ENCODE measurements at places on chromosomes 6 and 20.

DNA sequence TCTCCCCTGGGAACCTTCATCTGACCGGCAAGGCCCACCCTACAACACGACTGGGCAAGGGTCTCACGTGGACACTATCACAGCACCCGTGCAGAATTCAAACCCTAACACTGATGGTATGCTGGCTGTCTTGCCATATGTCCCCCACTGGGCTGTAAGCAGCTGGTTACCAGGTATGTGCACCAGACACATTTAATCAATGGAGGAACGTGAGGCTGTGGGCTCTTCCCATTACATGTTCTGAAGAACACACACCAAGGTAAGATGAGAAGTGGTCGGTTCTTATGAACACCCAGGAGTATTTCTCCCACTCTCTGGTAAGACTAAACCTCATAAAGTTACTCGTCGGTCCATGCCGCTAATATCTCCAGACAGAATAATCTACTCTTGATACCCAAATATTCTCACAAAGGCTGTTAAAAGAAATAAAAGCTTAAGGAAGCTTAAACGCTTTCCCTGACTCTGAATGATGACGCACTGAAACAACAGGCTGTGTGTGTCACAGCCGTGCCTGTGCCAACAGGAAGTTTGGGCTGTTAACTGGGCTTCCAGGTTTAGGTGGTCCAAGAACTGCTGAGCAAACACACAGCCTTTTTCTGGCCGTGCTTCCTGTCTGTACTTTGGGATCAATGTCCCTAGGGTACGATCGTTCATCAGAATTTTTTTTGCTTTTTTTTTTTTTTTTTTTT is 75.3 kb downstream of the SLC23A2 start:
- peak; percentile 87 for DNase-seq

GRCh38 chr6:134482593-134483270 is 164.8 kb upstream of the SGK1 start:
- DNase-seq: peak; percentile 41

GRCh38 chr20:24651171-24651975 is 181.9 kb downstream of the SYNDIG1 start:
- peak; percentile 82 for DNase-seq

DNA sequence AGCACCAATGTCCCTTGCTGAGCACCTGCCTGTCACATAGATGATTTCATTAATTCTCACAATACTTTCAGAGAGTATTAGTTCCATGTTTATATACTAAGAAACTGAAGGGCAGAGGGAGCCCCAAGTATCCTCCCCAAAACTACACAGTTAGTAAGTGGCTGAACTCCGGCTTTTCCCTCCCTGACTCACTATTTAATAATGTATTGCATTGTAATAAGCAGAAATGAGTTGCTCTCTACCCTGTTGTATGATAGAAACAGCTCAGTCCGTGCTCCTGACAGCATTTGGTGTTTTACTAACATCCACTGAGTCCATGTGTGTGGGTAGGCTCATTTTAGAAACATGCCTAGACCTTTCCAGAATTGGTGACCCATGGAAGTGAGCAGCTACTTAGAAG is 76.8 kb downstream of the OLIG3 start:
- no peak for DNase-seq

- DNase-seq: no peak
Measured at GRCh38 chr6:35967076-35967774, 46.3 kb upstream of the SRPK1 start.

DNA sequence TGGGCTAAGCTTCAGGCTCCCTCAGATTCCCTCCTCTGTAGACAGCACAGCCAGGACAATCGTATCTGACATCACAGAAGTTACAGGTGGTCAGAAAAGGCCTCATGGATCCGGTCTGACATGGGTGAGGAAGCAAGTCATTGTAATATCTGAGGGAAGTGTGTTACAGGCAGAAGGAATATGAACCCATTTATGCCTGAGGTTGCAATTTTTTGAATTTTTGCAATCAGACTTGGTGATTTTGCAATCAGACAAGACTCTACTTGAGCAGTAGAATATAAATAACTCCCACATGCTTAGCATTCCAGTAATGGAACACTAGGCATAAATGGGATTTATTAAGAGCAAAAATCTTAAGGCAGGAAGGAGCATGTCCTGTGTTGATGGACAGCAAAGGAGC is 52.1 kb downstream of the CBLN4 start:
- DNase-seq: no peak

GRCh38 chr6:100161782-100162365 is 167.9 kb upstream of the MCHR2 start:
- no peak for DNase-seq

GRCh38 chr6:25290306-25291060 is 11.3 kb downstream of the CARMIL1 start:
- no peak for DNase-seq

GRCh38 chr6:5605937-5606336 is 344.6 kb downstream of the FARS2 start:
- no peak for DNase-seq

- no peak for DNase-seq
Measured at GRCh38 chr20:37954626-37955025, 51.7 kb downstream of the VSTM2L start.

DNA sequence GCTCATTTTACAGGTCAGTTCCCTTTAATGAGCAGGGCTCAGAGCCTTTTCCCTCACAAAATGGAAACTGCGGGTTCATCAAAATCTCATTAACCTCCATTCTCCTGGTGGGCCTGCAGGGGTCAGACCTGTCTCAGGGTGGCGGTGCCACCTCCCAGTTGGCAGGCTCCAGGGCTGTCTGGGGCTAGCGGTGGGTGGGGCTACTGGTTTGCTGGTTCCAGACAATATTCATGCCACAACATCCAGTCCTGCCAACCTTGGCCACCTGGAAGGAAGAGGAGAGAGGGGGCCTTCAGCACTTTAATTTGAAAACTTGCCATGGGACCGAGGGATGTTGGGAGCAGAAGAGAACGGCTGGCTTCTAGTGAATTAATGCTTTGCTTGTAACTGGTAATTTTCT is 41.9 kb upstream of the CTNNBL1 start:
- no peak for DNase-seq

DNA sequence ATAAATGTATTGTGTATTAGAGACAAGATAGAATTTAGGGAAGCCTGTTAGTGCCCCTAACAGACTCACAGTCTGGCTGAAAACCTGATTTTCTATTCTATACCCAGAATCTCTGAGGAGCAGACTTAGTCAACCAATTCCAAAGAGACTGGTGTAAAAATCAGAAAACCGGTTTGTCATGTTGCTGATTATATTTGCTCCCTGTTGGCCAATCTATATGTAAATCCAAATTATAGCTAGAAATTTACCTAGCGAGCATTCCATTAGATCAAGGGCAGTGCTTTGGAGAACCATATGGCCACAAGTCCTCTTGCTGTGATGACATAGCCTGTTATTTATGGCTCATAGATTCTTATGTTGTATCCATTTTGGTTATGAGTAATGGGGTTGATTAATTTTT is 4.8 kb downstream of the NFYA start:
- no peak for DNase-seq

DNA sequence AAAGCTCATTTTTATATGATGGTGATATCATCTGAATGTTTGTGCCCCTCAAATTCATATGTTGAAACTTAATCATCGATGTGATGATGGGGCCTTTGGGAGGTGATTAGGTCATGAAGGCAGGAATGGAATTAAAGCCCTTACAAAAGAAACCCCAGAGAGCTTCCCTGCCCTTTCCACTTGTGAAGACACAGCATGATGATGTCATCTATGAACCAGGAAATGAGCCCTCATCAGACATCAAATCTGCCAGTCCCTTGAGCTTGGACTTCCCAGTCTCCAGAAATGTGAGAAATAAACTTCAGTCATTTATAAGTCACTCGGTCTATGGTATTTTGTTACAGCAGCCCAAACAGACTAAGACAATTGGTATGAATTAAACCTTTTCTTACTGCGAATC is 153.1 kb downstream of the MYB start:
- peak; percentile 62 for DNase-seq

GRCh38 chr6:131164506-131164905 is 29.2 kb downstream of the AKAP7 start:
- DNase-seq: peak; percentile 17

DNA sequence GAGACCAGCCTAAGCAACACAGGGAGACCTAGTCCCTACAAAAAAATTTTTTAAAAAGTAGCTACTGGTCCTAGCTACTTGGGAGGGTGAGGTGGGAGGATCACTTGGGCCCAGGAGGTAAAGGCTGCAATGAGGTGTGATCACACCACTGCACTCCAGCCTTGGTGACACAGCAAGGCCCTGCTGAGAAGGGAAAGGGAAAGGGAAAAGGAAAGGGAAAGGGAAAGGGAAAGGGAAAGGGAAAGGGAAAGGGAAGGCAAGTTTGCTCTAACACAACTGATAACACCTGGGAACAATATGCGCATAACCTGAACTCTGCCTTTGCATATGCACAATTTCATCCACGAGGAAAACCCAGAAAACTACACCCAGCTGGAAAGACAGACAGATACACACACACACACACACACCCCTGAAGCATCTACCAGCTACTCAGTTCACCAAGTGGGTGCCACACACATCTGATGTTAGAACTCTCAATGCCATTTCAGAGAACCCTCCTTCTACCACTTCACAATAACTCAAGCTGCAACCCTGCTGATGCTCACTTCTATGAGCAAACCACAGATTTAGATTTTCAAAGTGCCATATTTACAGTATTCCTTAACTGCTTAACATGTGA is 19.1 kb downstream of the B4GALT5 start:
- no peak for DNase-seq

DNA sequence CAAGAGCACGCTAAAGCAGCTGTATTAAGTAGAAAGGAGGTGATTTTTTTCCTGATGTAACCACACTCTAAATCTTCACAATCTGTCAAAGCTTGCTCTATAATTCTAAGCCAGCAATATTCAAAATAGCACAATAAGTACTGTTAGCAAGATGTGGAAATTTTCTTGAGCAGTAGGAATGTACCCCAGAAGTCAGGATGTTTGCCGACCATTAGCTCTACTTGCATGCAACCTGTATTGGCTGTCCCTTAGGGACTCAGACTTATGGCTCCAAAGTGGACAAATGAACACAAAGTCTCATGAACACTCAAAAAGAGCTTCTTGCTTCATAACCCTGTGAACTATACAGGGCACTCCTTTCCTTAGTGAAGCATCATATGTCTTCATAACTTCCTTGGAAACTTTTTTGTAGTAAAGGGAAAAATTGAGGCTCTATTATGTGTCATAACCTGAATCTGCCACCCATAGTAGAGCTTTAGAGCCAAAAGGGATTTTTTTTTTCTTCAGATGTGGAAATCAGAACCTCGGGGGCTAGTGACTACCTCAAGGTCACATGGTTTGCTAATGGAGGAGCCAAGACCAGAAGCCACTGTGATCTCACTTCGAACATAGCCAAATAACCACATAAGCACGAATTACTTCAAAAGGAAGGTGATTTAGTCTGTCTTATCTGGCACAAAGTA is 54.5 kb downstream of the ADGRG6 start:
- peak; percentile 68 for DNase-seq

DNA sequence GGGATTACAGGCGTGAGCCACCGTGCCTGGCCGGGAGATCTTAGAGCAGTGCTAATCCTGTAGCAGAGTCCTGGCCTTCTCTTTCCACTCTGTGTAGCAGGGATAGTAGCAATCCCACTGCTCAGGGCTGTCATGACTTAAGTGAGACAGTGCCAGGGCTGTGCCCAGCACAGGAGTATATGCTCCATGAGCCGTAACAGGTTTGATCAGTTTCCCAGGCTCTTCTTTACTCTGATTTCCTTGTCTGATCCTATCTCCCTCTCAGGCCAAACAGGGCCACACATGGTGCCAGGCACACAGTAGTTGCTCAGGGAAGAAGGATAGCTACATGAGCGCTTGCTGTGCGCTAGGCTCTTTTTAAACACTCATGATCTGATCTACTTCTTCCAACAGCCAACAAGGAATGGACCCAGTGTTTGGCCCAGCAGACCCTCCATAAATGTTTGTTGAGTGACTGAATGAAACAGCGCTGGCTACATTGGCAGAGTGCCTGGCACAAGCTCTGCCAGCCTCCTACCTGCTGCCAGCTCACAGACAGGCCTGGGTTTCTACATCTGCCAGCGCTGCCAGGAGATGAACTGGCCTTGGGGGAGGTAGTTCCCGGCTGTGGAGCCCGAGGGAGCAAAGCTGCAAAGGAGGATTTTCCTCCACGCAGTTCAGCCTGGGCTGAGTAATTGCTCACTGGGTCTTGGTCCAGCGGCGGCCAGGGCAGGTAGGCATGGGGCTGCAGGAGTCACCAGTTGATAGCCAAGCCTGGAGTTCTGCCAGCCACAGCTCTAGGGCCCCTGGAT is 36.9 kb downstream of the SNAI1 start:
- no peak for DNase-seq

DNA sequence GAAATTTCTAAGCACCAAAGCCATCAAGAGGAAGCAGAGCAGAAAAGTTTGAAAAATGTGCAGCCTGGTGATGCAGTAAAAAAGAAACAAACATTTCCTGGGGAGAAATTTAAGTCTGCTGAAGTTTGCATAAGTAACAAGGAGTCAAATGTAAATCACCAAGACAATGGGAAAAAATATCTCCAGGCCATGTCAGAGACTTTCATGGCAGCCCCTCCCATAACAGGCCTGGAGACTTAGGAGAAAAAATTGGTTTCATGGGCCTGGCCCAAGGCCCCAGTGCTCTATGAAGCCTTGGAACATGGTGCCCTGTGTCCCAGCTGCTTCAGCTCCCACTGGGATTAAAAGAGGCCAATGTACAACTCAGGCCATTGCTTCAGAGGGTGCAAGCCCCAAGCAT is 30.1 kb upstream of the EPM2A start:
- DNase-seq: no peak

GRCh38 chr6:157410045-157410444 is 29.1 kb downstream of the ZDHHC14 start:
- DNase-seq: peak; percentile 34

GRCh38 chr6:24798740-24799540 is at the start of gene ARMH2:
Gene ARMH2 (minus strand): TSS chr6:24798917. CDS start chr6:24798857, 60 bp downstream.
- no peak for DNase-seq
